Right forelimb (tissue), 1 donor: ENCODE measurements at places on chromosomes 2 and 18.

DNA sequence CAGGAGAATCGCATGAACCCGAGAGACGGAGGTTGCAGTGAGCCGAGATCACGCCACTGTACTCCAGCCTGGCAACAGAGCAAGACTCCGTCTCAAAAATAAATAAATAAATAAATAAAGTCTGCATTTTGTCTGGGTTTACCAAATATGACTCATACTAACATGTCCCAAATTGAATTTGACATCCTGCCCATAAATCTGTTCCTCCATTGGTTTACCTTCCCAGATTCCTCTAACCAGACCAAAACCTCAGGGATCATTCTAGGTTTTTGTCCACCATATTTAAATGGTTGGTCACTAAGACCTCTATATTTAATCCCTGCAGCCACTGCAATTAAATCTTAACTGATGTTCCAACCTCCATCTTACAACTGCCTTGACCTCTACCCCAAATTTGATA is 150.9 kb downstream of the ATAD2B start:
- no peak for DNase-seq

- no peak for DNase-seq
These were observed 122.8 kb upstream of the UXS1 start for GRCh38 chr2:106316915-106317314.

DNA sequence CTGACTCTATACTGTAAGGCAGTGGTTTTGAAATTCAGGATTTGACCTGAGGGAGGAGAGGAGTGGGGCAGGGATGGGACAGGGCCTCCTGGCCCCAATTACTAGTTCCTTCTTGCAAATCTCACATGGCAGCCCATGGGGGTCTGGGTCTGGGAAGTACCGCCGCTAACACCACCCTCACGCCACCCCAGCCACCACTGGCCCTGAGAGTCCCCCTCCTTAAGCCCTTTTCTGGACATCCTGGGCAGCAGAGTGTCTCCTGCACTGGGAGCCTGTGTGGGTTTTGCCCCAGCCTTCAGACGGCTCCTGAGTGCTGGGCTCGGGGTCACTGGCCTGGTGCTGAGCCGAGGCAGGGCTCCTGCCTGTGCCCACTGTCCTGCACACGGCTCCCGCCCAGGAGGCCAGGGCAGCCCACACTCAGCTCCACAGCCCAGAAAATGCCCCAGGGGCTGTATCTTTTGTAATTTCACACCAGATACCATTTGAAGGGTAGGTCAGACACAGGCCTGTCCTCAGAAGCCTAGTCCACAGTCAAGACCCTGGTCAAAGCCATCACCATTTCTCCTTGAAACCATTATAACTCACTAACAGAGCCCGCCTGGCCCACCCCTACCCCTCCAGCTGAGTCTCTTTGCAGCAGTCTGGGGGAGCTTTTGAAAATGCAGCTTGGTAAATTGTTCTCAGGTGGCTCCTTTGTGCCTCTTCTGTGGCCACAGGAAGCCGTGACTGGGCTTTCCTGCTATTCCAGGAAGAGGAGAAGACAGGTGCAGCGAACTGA is 55.1 kb downstream of the CYP27C1 start:
- DNase-seq, result no peak

DNA sequence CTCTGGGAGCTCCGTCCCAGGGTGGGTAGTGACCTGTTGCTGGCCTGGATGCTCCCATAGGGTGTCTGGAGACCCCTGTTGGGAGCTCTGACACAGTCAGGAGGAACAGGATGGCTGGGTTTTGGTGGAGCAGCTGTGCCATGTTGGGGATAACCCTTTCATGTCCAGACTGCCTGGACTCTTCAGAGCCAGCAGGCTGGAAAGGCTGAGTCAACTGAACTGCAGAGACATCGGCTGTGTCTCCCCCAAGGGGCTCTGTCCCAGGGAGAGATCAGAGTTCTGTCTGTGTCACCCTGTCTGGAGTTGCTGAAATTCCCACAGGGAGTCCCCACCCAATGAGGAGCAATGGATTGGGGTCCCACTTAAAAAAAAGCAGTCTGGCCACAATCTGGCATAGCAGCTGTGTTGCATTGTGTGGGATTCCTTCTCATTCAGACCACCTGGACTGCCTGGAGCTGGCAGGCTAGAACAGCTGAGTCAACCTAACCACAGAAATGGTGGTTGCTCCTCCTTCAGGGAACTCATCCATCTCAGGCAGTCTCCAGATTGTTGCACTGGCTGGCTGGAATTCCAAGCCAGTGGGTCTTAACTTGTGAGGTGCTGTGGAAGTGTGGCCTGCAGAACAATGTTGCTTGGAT is 37.2 kb downstream of the AGPS start:
- no peak for DNase-seq

DNA sequence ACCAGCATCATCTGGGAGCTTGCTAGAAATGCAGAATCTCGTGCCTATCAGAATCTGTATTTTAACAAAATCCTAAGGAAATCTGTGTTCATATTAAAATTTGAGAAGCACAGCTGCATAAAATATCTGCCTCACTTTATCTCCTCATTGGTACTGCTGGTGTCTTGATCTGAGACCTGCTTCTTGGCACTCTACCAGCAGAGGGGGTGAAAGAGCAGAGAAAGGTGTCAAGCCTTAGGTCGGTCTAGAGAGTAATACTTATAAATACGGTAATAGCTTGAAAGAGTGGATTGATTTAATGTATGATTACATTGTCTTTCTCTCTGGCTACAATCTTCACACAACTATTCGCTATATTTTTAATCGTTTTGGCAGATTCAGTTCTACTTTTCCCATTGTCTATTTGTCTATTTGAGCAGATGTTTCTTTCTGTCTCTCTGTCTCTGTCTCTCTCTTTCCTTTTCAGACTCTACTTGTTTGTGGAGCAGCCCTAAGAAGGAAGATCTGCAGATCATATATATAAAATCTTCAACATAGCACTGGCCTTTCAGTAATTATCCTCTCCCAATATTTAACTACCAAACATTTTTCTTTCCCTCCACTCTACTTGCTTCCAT is 1.7 kb upstream of the GCG start:
- DNase-seq, result peak; percentile 47

DNA sequence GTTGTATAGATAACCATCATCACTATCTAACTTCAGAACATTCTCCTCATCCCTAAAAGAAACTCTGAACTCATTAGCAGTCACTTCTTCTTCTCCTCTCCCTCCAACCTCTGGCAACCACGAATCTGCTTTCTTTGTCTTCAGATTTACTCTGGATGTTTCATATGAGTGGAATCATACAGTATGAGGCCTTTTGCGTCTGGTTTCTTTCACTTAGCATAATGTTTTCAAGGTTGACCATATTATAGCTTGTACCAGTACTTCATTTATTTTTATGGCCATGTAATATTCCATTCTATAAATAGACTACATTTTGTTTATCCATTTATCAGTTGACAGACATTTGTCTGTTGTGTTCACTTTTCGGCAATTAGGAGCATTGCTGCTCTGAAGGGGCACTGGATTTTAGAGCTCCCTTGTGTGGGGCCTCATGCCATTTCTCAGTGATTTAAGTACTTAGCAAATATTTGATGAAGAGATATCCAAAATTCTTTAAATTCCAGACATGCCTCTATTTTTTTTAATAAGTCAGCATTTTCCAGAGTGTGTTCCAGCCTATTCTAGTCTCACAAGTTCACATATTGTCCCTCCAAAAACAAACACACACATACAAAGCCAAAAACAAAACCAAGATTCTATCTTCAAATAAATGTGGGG is 22.5 kb upstream of the MAP3K20 start:
- DNase-seq, result no peak

DNA sequence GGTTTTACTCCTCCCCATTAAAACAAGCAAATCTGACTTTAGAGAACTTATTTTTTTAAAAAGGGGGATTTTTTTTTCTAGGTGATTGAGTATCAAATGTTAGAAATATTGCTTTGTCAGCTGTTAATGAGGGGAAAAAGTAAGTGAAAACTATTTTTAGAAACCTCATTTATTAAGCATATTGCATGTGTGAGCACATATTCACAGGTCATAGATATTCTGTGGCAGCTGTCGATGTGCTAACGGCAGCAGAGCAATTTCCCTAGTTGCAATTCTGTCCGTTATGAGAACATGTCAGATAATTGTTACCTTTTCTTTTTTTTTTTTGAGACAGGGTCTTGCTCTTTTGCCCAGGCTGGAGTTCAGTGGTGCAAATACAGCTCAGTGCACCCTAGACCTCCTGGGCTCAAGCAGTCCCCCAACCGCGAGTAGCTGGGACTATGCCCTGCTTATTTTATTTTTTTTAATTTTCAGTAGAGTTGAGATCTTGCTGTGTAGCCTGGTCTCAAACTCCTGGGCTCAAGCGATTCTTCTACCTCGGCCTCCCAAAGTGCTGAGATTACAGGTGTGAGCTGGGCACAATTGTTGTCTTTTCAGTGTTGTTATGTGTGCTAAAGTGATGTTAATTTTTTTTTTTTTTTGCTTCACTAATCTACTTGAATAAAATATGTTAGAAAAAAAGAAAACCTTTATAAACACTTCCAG is 69.8 kb downstream of the MTA3 start:
- no peak for DNase-seq

- no peak for DNase-seq
These were observed 137.6 kb downstream of the TNS1 start for GRCh38 chr2:217864963-217865772.

DNA sequence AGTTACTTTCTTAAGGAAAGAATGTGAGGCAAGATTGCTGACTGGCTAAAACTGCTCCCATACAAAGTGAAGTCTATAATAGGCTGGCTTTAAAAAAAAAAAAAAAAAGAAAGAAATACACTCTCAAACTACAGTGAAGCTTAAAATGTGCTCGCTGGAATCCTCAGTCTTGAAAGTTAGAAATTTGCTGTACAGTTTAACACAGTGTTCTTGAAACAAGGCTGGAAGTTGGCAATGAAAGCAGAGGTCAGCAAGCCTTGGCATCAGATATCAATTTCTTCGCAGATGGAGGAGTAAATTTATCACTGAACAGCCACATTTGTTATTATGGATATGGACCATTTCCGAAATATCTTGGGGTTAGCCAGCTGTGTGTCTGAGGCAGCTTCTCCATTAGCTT is 392.9 kb downstream of the ZNF516 start:
- DNase-seq, result no peak

GRCh38 chr18:60596928-60597327 is 224.4 kb upstream of the MC4R start:
- DNase-seq, result no peak

- no peak for DNase-seq
These were observed 86.5 kb downstream of the STK39 start for GRCh38 chr2:168160897-168161296.

GRCh38 chr2:68726608-68727367 is 7.8 kb upstream of the ARHGAP25 start:
- DNase-seq, result no peak

DNA sequence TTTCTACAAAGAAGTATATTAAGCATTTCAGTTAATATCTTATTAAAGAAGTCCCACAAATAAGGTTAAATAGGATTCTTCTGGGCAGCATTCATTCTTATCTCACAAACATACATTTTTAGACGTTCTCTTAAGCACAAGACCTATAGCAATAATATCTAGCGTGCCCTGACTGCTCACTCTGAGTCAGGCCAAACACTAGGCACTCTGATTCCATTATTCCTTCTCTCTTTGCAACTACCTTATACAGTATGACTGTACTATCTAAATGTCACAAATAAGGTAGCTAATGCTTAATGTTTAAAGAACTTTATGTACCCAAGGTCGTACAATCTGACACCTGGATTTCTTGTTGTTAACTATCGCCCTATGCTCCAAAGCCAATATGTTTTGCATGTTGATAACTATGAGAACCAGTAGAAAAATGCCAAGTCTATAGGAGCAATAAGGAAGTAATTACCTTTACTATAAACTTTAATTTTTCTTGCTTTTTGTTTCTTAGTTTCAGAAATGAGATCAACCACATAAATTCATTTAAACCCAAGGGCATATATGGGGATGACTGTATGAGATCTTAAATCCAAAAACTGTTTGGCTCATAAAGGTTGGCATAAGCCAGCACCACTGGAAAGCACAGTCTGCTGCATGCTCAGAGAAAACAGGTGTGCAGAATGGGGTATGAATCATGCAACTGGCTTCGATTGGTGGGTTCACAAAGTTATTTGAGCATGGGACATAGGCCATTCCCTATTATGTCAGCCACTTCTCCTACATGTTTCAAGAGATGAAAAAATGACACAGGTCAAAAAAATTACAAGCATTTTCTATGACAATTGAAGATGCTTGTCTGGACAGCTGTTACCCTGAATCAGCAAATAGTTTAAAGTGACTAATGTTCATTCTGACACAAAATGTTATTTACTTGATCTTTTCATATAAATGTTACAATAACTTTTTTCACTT is 352.0 kb downstream of the IRS1 start:
- DNase-seq, result no peak

DNA sequence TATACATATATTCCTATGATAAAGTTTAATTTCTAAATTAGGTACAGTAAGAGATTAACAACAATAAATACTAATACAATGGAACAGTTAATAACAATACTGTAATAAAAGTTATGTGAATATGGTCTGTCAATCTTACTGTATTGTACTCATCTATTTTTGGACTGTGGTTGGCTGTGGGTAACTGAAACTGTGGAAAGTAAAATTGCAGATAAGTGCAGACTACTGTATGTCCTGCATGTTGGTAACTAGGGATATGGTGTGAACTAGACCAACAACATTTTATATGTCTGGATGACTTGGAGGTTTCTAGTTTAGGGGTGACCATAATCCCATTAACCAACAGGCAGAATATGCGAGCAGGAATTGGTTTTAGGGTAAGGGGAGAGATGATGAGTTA is 23.3 kb downstream of the PHLPP1 start:
- no peak for DNase-seq

DNA sequence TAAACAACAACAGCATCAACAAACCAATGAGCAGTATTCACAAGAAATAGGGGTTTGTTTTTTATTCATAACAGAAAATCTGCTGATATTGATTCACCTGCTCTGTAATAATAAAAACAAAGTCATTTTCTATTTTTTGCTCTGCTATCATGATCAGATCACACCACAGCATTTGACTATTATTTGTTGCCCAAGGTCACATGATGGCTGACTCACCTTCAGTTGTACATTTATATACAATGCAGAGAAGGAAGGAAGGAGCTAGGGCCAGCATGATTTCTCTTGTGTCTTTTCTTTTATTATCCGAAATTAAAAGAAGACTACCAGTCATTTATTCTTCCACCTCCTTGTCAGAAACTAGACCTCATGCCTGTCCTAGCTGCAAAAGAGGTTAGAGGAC is 1427.7 kb upstream of the CELF4 start:
- DNase-seq, result no peak

DNA sequence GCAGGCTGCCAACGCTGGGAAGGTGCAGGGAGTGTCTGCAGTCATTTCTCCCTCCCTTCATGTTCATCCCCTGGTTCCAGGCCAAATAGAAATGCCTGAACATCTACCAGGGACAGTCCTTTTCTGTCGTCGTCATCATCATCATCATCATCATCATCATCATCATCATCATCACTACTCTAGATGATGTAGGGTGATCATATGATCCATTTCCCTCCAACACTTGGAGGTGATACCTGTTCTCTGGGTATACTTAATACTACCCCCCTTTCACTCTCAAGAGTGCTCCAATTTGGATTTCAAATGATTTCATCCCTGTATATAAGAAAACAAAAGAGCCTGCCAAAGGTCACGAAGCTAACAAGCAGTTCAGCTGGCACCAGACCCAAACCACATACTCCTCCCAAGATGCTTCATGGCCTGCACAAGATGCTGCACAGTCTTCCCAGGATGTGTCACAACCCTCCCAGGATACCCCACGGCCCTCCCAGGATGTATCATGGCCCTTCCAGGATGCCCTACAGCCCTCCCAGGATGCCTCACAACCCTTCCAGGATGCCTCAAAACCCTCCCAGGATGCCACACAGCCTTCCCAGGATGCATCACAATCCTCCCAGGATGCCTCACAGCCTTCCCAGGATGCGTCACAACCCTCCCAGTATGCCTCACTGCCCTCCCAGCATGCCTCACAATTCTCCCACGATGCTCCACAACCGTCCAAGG is 257.9 kb downstream of the DYSF start:
- DNase-seq, result no peak
